Naive B cell (primary cell): ENCODE measurements at places on chromosomes 7 and 10.

- no peak for DNase-seq
Measured at GRCh38 chr10:29160150-29160617, 128.7 kb upstream of the LYZL1 start.

GRCh38 chr7:82481499-82482097 is 38.0 kb upstream of the CACNA2D1 start:
- DNase-seq = no peak

GRCh38 chr10:19941206-19941880 is 125.1 kb downstream of the PLXDC2 start:
- DNase-seq = no peak

DNA sequence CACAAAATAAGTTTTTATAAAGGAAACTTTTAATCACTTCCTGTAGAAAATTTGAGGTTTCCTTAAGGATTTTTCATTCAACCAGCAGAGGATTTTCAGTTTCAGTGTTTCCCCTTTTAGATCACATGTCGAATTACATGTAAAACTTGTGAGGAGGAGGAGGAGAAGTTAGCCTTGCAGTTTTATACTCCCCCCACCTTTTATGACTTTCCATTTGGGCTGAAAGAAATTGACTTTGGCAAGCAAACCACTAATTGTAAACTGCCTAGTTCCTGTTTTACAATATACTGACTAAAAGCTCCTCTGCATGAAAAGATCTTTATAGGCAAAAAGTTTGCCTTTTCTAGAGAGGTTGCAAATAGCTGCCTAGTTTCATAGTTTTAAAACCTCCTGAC is 3.0 kb downstream of the BAMBI start:
- DNase-seq = no peak

GRCh38 chr7:159036916-159037605 is 107.6 kb downstream of the VIPR2 start:
- DNase-seq = no peak

- no peak for DNase-seq
Measured at GRCh38 chr7:102075126-102075525, 211.5 kb upstream of the SH2B2 start.

DNA sequence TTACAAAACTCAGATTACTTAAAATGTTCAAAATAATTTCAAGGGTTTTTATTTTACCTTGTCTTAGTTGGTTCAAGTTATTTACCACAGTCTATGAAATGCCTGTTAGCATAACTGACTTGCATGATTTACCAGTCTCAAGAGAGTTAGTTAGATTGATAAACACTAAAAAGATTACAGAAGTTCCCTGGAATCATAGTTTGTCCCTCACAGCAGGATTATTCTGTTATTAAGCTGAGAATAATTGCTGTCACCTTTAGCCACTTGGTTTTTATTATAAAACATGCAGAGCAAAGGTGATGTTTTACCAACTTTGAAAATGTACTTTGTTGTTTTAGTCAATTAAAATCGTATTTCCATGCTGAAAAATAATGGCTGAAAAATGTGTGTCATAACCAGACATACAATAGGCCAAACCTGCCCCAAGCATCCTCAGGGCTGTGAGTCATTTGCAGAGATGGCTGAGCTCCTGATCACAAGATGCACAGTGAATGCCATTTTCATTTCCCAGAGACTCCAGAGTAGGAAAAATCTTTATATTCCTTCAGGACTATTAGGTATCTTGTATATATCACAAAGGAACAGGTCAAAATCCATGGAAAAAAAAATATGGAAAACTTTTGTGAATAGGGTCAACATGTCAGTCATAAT is 87.8 kb upstream of the DKK1 start:
- DNase-seq = no peak

DNA sequence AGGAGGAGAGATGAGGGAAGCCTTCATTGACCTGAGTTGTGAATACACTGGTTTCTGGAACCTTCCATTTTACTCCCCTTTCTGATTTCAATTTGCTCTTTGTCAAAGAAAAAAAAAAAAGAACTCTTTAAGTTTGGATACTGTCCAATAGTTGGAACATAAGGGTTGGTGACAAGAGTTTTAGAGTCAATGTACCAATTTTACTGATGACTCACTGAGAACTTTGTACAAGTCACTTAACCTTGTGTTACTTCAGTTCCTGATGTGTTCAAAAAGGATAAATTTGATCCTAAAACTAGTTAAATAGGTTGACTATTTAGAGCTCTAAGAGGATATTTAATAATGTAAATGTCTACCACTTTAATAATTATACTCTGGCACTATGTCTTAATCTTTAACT is 4.1 kb upstream of the CDK14 start:
- no peak for DNase-seq

DNA sequence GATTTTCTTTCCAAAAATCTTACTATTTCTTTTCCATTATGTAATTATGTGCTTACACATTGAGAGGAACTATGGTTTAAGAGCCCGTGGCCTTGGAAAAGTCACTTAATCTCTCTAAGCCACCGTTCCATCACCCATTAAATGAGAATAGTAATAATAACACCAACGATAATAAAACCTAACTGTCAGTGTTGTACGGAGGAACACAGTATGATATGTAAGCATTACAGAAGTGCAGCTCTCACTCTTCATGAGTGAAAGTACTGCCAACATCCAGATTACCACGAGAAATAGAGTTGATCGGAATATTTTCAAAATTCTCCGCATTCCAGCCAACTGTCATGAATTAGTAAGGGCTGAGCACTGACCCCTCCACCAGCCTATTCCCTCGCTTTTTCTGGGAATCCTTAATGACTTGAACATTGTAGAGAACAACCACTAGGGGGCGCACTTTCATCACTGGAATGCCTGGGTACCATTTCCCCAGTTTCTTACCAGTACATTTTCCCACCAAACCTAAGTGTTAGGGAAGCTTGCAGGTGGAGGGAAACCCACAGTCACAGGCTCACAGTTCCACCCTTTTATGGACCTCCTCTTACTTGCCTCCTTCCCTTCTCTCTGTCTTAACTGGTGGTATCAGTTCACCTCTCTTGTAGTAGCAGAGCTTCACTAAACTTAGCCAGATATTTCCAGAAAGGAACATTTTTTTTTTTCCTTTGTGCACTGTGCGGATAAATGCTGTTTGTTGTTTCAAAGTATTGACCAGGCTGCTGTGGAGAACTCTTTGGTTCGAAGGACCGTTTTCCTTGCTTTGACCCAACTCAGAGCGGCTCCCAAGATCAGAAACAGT is 27.8 kb downstream of the NKX2-3 start:
- no peak for DNase-seq

DNA sequence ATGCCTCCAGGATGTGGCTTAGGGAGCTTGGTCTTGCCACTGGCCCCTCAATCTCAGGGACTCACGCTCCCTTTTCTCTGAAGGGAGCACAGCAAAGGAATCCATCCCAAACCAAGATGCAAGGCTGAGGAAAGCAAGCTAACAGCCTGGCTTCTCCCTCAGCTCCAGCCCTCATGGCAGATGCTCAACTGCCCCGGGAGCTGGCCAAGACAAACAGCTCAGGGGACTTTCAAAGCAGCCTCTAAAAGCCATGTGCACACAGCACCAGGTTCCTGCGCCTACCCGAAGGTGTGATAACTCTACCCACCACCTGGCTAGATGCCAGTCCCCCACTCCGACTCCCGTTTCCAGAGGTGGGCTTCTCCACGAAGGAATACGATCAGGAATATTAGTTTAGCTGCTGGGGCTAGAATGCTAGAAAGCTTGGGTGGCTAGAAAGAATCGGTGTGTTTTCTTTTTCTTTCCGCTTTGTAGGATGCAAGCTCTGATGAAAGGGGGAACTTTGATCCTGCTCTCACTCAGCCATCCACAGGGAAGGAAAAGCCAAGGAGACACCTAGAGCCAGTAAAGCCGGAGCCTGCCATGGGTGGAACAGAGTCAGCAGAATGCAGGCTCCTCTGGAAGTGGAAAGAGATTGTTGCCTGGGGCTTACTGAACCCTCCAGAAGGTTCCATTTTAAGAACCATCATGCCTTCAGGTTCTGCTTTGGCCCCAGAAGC is 89.0 kb upstream of the FGFR2 start:
- no peak for DNase-seq

GRCh38 chr10:126842836-126843235 is 62.4 kb upstream of the DOCK1 start:
- DNase-seq = no peak
